ENCODE measurements at places on chromosomes 12 and 14. TPM values are rescaled to one million over a fixed set of nuclear protein-coding genes. Genes with fewer than 3 reads are reported as not detected.

The ERG28 gene
- 30.9 TPM for total RNA-seq

The NR4A1 gene
- 18.0 TPM for total RNA-seq

DNA sequence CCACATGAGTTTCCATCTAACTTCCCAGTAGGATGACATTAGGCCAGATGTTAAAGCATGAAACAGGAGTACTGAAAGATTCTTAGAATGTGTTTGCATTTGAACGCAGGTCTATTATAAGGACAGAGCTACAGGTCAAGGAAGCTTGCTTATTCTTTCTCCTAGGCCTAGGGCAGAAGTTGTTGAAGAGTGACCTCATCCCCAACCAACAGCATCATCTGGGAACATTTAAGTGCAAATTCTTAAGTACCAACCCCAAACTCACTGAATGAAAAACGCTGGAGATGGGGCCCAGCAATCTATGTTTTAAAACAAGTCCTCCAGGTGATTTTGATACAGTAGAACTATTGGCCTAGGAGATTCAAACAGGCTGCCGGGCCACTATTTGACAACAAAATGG lies 52.4 kb downstream of the PAPLN start:
- no peak for DNase-seq

- DNase-seq = no peak
Observed at GRCh38 chr12:39946361-39947280, 159.3 kb downstream of the SLC2A13 start.

GRCh38 chr14:71204231-71204630 lies 297.0 kb downstream of the PCNX1 start:
- DNase-seq = no peak

DNA sequence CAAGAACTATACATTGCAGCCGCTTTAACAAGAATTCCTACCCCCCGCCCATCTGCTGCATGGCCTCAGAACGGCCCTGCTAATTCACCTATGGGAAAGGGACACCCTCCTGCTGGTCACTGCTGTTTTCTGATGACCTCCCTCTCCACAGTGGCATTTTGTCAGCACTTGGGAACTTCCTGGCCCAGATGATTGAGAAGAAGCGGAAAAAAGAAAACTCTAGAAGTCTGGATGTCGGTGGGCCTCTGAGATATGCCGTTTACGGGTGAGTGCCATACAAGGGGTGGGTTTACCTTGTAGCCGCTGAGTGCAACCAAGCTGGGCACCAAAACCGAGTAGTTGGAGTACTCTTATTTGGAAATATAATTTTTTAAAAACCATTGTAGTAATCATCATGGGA lies 2.7 kb downstream of the PXMP2 start:
- DNase-seq = no peak

GRCh38 chr14:36320897-36321381 lies 502 bp upstream of the MBIP start:
- DNase-seq = no peak

GRCh38 chr12:103012884-103013283 lies 55.4 kb downstream of the ASCL1 start:
- DNase-seq = no peak

The SLC17A8 gene
- not detected for total RNA-seq

- DNase-seq = no peak
Observed at GRCh38 chr12:79164890-79165289, 300.3 kb downstream of the SYT1 start.
